Neural progenitor cell (in vitro differentiated cells): ENCODE measurements at places on chromosomes 7 and 10.

- DNase-seq: no peak
Measured at GRCh38 chr7:133118261-133118660, 36.4 kb upstream of the CHCHD3 start.

DNA sequence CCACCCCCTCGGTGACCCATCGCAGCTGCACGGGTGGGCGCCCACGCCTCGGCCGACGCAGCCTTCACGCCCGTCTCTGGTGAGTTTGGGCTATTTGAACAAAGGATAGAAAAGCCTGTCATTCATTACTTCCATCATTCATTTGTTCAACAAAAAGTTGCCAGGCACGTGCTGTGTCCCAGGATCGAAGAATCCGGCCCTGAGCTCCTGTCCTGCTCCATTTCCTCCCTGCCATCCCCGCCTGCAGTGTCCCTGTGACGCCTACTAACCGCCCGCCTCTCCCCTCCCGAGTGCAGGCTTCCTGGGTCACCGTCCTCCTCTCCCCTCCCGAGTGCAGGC is 340.1 kb downstream of the WDR37 start:
- DNase-seq: no peak

DNA sequence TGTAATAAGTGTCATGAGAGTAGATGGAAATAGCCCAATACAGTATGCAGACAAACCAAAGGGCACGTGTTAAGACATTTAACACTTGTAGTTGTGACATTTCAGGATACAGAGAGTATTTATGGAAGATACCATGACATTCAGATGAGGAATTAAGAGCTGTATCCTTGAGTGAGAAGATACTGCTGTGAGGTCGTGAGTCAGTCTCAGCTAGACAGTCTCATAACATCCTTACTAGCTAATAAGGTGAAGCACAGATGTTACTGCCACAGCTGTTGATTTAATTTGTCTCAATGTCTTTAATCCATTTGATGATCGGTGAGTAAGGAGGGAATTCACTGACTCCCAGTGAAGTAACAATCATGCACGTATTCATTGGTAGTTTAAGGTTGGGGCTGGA is 288.0 kb upstream of the AKR1E2 start:
- no peak for DNase-seq

GRCh38 chr10:88207121-88207546 is 343.7 kb downstream of the PTEN start:
- no peak for DNase-seq

DNA sequence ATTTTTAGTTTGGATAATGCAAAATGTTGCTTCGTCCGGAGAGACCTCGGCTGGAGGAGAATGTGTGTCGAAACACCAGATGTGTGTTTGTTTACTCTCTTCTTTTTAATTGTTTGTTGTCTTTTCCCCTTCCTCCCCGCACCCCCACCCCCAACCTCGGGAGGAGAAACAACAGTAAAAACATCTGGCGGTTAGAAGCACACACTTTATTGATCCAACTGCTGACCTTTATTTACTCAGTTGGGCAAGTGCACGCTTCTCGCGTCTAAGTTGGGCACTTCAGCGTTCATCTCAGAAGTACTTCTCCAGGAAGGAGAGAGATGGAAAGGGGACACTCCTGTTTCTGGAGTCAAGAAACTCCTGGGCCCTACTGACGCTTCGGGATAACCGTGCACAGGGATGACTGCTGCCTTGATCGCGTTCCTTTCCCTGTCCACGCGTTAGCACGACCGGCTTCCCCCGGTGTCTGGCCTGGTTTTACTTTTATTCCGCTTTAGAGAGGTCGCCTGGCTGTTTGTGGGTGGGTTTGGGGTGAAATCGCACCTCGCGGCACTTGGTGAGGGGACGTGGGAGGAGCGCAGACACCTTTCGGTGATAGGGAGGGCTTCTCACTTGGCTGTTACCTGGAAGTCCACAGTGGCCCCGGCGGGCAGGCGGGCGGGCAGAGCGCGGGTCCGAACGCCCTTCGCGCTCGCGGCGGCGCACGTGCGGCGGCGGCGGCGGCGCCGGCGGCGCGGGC is 168.3 kb upstream of the PPP1R3A start:
- DNase-seq: peak; percentile 41

- no peak for DNase-seq
Measured at GRCh38 chr10:88725798-88726197, 19.7 kb downstream of the LIPK start.

GRCh38 chr10:66365686-66366085 is 560.1 kb upstream of the LRRTM3 start:
- no peak for DNase-seq

GRCh38 chr7:11970132-11970531 is 138.1 kb upstream of the THSD7A start:
- DNase-seq: no peak

DNA sequence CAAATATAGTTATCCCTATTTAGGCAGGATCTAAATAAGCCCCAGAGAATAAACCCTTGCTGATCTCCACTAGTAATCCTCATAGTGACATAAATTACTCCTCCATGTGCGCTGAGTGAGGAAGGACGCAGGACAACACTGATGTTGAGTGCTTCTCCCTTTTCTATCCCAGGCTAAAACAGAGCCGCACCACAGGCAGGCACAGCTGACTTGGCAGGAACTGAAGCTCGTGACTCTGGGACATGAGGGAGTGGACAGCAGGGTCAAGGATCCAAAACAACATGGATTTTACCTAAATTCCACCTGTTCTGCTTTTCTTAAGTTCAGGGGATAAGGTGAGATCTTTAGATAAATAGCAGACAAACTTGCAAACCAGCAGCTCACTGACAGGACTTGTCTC is 46.0 kb downstream of the VOPP1 start:
- DNase-seq: no peak

DNA sequence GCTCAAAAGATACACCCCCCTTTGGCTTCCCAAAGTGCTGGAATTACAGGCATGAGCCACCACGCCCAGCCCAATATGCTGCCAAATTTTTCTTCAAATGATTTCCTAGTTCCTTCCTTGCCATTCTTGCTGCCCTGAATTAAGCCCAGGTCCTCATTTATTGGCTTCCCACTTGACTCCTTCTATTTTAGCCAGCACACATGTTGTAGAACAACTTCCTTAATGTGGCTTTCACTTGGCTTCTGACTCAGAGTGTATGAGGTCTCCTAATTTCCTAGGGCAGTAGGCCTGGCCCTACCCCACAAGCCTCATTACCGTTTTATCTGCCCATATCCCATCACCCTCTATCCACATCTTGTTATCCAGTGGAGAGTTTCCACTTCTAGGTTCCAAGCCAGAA is 21.8 kb upstream of the HIPK2 start:
- DNase-seq: no peak

- DNase-seq: no peak
Measured at GRCh38 chr7:150425670-150426069, 24.8 kb upstream of the GIMAP8 start.

DNA sequence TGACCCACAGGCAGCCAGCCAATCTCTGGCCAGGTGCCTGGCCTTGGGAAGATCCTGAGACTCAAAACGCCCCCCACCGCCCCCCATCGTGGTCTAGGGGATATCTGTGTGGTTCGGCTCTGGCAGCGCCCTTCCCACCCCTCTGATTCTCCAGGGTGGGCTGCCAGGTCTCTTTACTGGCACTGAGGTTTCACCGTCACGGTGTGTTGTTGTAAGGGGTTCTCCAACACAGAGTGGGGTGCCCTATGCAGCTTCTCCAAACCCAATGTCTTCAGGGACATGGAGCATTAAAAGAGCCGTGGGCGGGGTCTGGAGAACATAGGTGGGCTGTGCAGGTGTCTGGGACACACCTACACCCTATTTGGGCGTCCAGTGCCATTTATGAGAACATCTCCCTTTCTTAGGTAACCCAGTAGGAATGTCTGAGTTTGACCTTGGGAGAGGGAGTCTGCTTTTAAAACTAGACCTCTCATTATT is 1.5 kb downstream of the MAFK start:
- DNase-seq: no peak

GRCh38 chr7:134778941-134779740 is at the start of gene CALD1:
TSS of gene CALD1 (plus strand) at chr7:134779634. CDS start at chr7:134867734, 88,100 bp downstream.
- DNase-seq: peak; percentile 88

DNA sequence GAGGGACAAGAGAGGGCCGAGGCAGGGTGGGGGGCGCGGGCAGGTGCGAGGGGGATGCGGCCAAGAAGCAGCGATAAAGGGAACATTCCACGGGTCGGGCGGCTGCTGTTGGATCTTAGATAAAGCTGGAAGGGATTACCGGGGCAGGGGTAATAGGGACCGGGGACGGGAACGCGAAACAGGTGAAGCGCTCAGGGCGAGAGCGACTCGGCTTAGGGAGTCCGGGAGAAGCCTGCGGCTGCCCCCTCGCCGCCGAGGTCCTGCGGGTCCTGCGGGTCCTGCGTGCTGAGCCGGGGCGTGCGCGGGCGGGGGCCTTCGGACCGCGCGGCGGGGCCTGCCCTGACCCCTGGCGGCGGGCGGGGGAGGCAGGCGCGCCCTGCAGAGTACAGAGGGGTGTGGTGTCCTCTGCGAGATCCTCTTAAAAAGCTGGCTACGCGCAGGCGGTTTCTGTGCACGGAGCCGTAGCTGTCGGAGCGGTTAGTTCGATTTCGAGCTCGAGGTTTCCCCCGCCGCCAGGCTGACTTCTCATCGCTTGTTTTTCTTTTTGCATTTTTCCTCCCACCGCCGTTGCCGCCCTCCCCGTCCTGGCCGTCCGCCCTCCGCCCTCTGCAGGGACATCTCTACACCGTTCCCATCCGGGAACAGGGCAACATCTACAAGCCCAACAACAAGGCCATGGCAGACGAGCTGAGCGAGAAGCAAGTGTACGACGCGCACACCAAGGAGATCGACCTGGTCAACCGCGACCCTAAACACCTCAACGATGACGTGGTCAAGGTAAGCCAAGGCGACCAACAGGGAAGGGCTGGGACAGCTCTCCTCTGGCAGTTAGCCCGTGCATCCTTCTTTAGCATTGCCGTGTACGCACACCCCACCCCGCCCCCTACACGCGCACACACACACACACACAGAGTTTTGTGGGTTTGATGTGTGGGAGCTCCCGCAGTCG is 1.4 kb downstream of the CAV1 start:
- DNase-seq: peak; percentile 89

DNA sequence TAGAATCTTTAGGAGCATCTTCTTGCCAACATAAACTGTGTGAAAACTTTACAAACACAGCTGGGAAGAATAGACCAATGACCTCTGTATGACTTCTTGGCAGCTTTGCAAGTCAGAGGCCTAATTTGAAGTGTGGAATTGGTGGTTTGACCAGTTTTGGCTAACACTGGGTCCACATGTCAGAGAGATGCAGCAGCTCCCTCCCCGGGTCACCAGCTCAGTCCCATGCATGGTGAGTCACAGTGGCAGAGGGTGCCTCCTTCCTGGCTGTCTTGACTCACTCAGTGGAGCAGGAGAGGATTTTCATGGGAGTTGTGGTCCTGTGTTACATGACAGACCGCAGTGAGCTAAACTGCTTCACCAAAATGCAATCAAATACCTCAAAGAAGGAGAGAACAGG is 8.2 kb upstream of the STARD3NL start:
- DNase-seq: no peak

DNA sequence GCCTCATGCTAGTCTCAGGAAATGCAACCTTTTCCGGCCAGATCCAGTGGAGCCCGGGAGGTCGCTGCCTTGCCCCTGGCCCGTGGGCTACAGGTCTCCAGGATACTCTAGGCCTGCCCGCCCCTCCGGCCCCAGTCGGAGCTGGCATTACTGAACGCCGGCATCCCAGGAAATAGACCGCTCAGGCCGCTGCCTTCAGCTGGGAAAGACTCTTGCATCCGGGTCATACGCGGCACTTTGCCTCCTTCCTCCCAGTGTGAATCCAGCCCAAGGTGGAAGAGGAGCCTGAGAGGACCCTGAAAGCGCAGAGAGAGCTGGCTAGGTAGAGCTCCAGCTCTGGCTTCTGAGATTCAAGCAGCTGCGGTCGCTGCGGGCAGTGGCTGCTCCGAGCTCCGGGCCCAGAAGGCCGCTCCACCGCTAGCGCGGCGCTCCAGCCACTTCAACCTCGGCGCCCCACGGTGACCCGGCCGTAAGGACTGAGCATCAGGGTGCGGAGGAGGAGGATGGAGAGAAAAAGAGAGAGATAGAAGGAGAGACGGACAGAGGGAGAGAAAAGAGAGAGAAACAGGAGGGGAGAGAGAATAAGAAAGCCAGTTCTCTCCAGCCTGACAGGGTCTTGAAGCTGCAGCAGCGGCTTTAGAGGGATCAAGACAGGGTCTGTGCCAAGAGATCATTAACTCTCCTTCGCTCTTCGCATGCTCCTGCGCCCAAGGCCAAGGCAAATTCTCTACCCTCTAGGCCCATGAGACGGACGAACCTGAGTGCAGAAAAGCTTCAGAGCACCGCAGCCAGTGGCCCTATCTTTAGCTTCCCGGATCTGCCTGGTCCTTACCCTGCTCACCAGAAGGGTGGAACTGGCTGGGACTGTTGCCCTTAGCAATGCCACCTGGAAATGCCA is 1.8 kb upstream of the HOXA10 start:
- DNase-seq: no peak

- DNase-seq: peak; percentile 16
Measured at GRCh38 chr7:141511676-141512396, 39.4 kb upstream of the AGK start.

- DNase-seq: no peak
Measured at GRCh38 chr10:7817984-7818294, 366 bp upstream of the TAF3 start.

DNA sequence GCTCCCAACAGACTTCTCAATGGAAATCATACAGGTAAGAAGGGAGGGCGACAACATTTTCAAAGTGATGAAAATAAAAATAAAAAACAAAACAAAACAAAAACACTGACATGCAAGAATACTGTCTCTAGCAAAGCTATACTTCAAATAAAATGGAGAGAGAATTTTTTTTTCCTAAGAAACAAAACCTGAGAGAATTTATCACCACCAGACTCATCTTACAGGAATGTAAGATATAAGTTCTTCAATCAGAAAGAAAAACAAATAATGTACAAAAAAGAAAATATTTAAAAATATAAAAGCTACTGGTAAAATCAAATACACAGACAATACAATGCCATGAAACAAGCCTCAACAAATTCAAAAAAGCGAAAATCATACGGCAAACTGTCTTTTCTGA is 113.2 kb downstream of the NRBF2 start:
- DNase-seq: no peak
